ENCODE measurements at places on chromosomes 6 and 20. TPM values are rescaled to one million over a fixed set of nuclear protein-coding genes. Genes with fewer than 3 reads are reported as not detected.

DNA sequence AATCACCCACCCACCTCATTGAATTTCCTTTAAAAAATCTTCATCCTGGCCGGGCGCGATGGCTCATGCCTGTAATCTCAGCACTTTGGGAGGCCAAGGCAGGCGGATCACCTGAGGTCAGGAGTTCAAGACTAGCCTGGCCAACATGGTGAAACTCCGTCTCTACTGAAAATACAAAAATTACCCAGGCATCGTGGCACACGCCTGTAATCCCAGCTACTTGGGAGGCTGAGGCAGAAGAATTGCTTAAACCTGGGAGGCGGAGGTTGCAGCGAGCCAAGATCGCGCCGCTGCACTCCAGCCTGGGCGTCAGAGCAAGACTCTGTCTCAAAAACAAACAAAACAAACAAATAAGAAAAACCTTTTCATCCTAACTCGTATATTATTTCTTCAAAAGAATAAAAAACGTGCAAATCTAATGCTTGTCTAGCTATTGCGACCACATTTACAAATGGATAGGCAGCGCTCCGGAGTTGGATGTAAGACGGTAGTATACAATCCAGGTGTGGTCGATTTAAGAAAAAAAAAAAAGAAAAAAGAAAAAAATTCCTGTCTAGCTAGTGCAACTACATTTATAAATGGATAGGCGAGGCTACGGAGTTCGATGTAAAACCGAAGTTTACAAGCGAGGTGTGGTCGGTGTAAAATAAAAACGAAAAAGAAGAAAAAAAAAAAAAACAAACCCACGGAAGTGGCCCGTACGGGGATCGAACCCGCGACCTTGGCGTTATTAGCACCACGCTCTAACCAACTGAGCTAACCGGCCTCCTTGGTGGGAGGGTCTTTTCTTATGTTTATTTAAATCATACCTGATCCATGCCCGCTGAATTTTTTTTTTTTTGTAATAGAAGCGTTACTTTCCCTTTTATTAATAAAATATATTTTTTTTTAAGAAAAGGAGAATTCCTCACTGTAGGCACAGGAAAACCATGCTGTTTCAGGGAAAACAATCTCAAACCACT, 70.7 kb upstream of the PRSS16 start:
- no peak for DNase-seq
- H3K4me3 ChIP-seq, result peak overlapping the region; percentile 75
- peak overlapping the region; percentile 85 for H3K27ac ChIP-seq

DNA sequence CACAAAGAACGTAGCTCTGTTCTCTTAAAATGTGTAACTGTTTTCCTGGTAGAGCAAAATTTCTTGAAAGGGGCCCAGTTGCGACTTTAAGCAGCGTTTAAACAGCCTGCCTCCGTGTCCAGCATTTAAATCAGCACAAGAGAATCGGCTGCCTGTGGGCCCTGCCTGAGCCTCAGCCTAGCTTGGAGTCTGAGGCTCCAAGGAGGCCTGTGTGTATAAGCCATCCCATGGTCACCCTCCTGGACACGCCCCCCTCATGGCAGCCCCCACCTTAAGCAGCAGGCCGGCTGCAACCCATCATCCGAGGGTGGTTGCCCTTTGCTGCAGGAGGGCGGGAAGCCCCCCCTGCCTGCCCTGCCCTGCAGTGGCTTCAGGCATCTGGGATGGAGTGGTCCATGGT, 18.9 kb downstream of the SDCBP2 start:
- peaks cover 3% of the 10 kb centered on the region for H3K4me1 ChIP-seq
- H3K4me3 ChIP-seq, result no peak overlapping the region
- no peak overlapping the region for H3K27ac ChIP-seq
- peaks cover 15% of the 10 kb centered on the region for H3K36me3 ChIP-seq
- DNase-seq, result no peak

- H3K27ac ChIP-seq, result no peak overlapping the region
- H3K4me1 ChIP-seq, result no peaks in the 10 kb centered on the region
- no peaks in the 10 kb centered on the region for H3K27me3 ChIP-seq
- H3K4me3 ChIP-seq, result no peak overlapping the region
Measured at GRCh38 chr6:106383573-106383972, 23.1 kb downstream of the CRYBG1 start.

GRCh38 chr20:2172305-2173175, 70.9 kb downstream of the STK35 start:
- no peak overlapping the region for H3K4me3 ChIP-seq
- DNase-seq, result no peak
- no peak overlapping the region for H3K27ac ChIP-seq

GRCh38 chr20:51354769-51355319, 187.7 kb downstream of the NFATC2 start:
- H3K27me3 ChIP-seq, result no peaks in the 10 kb centered on the region
- DNase-seq, result no peak
- H3K4me1 ChIP-seq, result no peaks in the 10 kb centered on the region
- peak overlapping the region; percentile 1 for H3K4me3 ChIP-seq
- no peaks in the 10 kb centered on the region for H3K36me3 ChIP-seq

DNA sequence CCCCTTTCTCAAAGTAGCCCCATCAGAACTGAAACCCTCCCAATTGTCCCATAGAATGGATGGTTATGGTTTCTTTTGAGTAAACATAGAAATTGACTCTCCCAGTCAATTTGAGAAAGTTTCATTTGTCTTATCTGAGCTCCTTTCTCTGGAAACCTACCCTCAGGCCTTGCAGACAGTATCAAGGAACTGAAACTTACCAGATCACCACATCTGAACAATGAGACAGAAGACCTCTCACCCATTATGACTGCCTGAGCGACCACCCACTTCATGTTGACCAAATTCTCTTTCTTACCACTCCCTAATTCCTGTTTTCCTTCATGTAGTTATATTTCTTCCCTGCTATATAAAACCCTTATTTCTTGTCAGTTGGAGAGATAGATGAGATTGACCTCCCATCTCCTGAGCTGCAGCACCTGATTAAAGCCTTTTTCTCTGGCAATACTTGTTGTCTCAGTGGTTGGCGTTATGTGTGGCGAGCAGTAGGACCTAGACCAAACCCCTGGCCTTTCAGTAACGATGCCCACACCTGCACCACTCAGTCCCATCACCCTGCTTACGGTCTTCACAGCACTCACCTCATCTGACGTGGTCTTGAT, 138.9 kb downstream of the ZNF217 start:
- no peak for DNase-seq
- no peak overlapping the region for H3K27ac ChIP-seq
- no peak overlapping the region for H3K4me3 ChIP-seq

- no peaks in the 10 kb centered on the region for H3K27me3 ChIP-seq
- peak within 1 kb of the TSS; percentile 7 for H3K27ac ChIP-seq
- peak within 1 kb of the TSS; percentile 6 for H3K4me3 ChIP-seq
- no peaks in the 10 kb centered on the region for H3K4me1 ChIP-seq
- peak; percentile 77 for DNase-seq
- no peaks in the 10 kb centered on the region for H3K36me3 ChIP-seq
Measured at GRCh38 chr20:24948939-24949679, at the start of gene CST7. CST7 (plus strand) TSS chr20:24949269; CDS start chr20:24949506, 237 bp downstream.

- no peaks in the 10 kb centered on the region for H3K27me3 ChIP-seq
- no peak overlapping the region for H3K27ac ChIP-seq
- peaks cover 69% of the 10 kb centered on the region for H3K36me3 ChIP-seq
- DNase-seq, result no peak
- H3K4me1 ChIP-seq, result no peaks in the 10 kb centered on the region
Measured at GRCh38 chr6:89689732-89690131, 51.2 kb upstream of the LYRM2 start.

DNA sequence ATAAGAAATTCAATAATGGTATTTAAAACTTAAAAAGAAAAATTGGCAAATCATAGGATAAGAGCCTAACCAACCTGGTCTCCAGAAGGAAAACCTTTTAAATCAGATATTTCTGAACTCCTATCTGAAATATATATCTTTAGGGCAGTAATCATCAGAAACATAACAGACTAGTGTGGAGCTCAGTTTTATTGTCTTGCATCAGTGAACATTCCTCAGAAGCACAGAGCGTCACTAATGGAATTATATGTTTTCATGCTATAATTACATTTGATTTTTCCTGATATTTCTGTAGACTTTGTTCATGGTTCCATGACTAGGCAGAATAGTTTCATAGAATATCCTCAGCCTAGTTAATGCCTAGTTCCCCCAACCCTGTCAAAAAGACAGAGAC, 262.2 kb downstream of the EYA4 start:
- H3K27me3 ChIP-seq, result no peaks in the 10 kb centered on the region
- no peak overlapping the region for H3K4me3 ChIP-seq
- DNase-seq, result no peak
- no peaks in the 10 kb centered on the region for H3K36me3 ChIP-seq

GRCh38 chr6:148242180-148242579, 100.5 kb upstream of the SASH1 start:
- H3K27ac ChIP-seq, result peak overlapping the region; percentile 42
- peak overlapping the region; percentile 25 for H3K4me3 ChIP-seq

GRCh38 chr6:16324606-16325225, 86.3 kb downstream of the GMPR start:
- no peak overlapping the region for H3K4me3 ChIP-seq
- DNase-seq, result no peak
- H3K36me3 ChIP-seq, result peaks cover 21% of the 10 kb centered on the region
- no peak overlapping the region for H3K27ac ChIP-seq

GRCh38 chr6:113623129-113623528, 234.0 kb upstream of the MARCKS start:
- DNase-seq, result no peak
- no peaks in the 10 kb centered on the region for H3K36me3 ChIP-seq
- H3K27me3 ChIP-seq, result no peaks in the 10 kb centered on the region
- H3K4me3 ChIP-seq, result no peak overlapping the region
- no peak overlapping the region for H3K27ac ChIP-seq

DNA sequence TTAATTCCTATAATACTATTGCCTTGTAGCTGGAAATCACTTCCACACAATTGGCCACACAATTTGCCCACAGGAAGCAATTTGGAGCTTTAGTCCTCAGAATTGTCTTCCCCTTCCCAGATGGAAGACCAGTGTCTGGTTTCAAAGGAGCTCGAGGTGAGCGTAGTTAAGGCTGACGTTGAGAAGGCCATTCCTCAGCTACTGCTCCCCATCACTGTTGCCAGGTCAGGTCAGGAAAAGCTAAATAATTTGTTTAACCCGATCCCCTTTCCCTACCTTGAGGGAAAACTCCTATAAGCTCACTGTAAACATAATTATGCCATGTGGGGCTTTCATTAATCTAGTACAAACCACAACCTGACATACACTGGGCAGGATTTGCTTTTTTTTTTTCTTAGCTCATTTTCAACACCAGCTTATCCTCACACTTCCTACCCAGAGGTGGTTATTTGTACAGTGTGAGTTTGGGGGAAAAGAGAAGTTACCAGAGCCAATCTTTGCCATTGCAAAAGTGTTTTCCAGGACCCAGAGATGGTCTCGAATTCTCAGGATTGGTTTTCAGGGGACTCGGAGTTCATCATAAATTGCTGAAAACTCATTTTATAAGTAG, 242.7 kb downstream of the CLIC5 start:
- no peaks in the 10 kb centered on the region for H3K27me3 ChIP-seq
- no peak for DNase-seq
- no peaks in the 10 kb centered on the region for H3K4me1 ChIP-seq
- no peaks in the 10 kb centered on the region for H3K36me3 ChIP-seq
- no peak overlapping the region for H3K4me3 ChIP-seq

DNA sequence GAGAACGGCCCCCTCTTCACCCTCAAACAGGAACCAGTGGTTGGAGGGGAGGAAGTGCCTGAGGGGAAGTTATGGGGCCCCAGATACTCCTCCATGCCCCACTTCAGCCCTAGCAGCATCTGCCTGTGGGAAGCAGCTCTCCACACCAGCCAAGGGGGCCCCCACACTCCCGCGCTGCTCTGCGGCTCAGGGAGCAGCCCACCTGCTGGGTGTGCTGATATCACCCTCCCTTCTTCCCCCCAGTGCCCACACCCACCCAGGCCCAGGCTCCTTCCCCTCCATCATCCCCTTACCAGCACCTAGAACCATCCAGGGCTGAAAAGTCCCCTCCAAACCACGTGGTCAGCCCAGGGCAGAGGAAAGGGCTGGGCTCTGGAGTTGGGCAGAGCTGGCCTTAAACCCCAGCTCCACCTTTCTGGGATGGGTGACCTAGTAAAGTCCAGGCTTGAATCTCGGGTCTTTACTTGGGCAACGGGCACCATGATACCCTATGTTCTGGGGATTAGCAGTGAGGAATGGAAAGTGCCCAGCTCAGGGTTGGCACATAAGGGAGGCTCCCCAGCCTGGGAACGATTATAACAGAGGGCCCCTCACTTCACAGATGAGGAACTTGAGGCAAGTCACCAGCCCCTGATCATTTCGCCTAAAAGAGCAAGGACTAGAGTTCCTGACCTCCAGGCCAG, 663 bp downstream of the LST1 start:
- H3K4me3 ChIP-seq, result no peak overlapping the region
- no peak for DNase-seq
- no peak overlapping the region for H3K27ac ChIP-seq
- H3K36me3 ChIP-seq, result no peaks in the 10 kb centered on the region

DNA sequence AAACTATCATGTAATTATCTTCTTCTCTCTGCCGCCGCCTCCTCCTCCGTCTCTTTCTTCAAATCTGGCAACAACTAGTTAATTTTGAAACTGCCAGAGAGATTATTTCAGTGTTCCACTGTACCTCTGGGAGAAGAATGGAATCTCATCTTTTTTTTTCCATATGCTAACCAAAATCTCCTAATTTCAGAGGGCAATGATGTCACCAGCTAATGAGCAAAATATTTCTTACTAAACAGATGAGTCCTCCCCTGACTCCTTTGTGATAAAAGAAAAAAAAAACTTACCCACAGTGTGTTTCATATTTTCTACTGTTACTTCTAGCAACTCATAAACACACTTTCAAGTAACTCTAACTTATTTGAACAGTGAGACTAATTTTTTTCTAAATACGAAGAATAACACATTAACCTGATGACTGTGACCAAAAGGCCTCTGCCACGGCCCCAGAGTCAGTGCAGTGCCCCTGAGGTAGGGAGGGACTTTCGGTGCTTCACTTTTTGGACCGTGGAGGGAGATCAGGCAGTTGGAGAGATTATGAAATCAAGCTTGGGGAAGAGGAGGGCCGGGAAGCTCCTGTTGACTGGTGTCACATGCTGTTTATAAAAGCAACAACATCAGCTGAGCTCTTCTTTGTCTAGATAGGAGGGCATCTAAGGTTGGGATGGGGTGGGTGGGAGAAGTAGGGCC, 159.6 kb downstream of the SASH1 start:
- peak overlapping the region; percentile 87 for H3K27ac ChIP-seq
- DNase-seq, result no peak
- no peaks in the 10 kb centered on the region for H3K27me3 ChIP-seq
- H3K4me1 ChIP-seq, result no peaks in the 10 kb centered on the region
- no peaks in the 10 kb centered on the region for H3K36me3 ChIP-seq

GRCh38 chr6:148516617-148517016, 174.0 kb downstream of the SASH1 start:
- H3K27ac ChIP-seq, result no peak overlapping the region
- peaks cover 34% of the 10 kb centered on the region for H3K36me3 ChIP-seq
- DNase-seq, result peak; percentile 38
- no peaks in the 10 kb centered on the region for H3K27me3 ChIP-seq
- H3K4me3 ChIP-seq, result no peak overlapping the region
- no peaks in the 10 kb centered on the region for H3K4me1 ChIP-seq

The TBXT gene
- total RNA-seq, result not detected

The LCA5 gene
- 7.2 TPM for total RNA-seq

The EPHA7 gene
- 0.43 TPM for total RNA-seq

The ARFRP1 gene
- 50.8 TPM for total RNA-seq

The POLR1C gene
- total RNA-seq, result 51.5 TPM

The BMP2 gene
- total RNA-seq, result 31.1 TPM

The SLC26A8 gene
- total RNA-seq, result not detected

The EBF4 gene
- 19.2 TPM for total RNA-seq

The SLC13A3 gene
- total RNA-seq, result not detected

The OXT gene
- total RNA-seq, result not detected

The SMIM28 gene
- not detected for total RNA-seq

The KCNK16 gene
- total RNA-seq, result not detected

The MTFR2 gene
- not detected for total RNA-seq

The NKX2-4 gene
- not detected for total RNA-seq
